Activated CD8-positive, alpha-beta memory T cell treated with anti-CD3 and anti-CD28 coated beads, Interleukin-2, amount 50 U/mL, for 4 hours (primary cell): ENCODE measurements at places on chromosomes 16 and 17.

GRCh38 chr17:11514565-11514964, 83.7 kb upstream of the DNAH9 start:
- no peak for DNase-seq

- no peak for DNase-seq
These were observed 24.0 kb downstream of the AKTIP start for GRCh38 chr16:53478965-53479364.

DNA sequence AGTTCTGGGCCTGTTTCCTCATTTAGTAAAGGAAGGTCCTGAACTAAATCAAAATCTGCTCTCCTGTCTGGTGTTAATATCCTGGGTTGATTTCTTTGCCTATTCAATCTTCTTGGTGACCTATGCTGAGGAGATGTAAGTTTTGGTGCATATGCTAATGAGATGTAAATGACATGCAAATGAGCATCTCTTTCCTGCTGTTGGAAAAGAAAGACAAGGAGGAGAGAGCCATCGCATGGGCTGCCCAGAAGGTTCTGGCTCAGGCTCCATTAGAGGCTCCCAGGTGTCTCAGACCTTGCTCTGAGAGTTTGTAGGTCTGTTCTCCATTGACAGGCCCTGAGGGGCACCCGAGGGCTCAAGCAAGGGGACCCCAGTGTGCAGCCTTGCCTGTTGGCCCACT, 3.3 kb downstream of the ABI3 start:
- no peak for DNase-seq

DNA sequence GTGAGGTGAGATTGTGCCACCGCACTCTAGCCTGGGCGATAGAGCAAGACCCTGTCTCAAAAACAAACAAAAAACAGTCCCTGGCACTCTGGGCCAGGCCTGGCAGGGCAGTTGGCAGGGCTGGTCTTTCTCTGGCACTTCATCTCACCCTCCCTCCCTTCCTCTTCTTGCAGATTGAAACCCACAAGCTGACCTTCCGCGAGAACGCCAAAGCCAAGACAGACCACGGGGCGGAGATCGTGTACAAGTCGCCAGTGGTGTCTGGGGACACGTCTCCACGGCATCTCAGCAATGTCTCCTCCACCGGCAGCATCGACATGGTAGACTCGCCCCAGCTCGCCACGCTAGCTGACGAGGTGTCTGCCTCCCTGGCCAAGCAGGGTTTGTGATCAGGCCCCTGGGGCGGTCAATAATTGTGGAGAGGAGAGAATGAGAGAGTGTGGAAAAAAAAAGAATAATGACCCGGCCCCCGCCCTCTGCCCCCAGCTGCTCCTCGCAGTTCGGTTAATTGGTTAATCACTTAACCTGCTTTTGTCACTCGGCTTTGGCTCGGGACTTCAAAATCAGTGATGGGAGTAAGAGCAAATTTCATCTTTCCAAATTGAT, 24.8 kb downstream of the STH start:
- DNase-seq = no peak

- DNase-seq = no peak
These were observed 61.2 kb downstream of the USP32 start for GRCh38 chr17:60330731-60331130.

- no peak for DNase-seq
These were observed 26.1 kb downstream of the METTL16 start for GRCh38 chr17:2485543-2485942.

GRCh38 chr16:56961386-56961785, 364 bp upstream of the CETP start:
- DNase-seq = no peak

DNA sequence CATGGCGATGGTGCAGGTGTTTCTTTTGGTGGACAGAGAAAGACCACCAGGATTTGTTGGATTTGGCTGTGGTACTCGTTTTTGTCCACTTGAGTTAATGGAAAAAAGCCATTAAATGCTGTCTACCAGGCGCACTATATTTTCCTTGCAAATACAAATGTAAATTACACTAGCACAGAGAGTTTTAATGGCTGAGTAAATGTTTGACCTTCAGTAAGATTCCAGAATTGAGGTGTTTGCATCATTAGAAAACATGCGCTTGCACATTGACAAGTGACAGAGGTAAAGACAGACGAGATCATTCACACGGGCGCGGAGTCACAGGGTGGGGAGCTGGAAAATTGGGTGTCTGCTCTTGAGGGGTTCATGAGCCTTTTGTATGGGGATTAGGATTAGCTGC, 53.5 kb upstream of the AKTIP start:
- no peak for DNase-seq

DNA sequence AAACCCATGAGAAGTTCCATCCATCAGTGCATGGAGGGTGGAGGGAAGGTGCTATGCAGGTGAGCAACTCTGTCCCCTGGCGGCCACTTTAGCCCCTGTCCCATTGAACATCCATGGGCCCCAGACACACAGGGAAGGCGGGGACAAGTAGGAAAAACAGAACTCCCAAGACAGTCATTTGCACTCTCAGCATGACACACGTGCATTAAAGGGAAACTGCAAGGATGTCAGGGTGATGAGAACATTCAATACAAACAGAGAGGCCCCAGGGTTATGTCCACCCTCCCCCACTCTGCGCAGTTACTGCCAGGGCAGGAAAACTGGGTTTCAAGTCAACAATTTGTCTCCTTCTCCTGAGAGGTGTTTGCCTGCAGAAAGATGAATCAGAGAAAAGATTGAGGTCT, 44.0 kb upstream of the AKTIP start:
- no peak for DNase-seq
